Hematopoietic multipotent progenitor cell treated with erythropoietin and hydrocortisone succinate and interleukin-3 and kit ligand, for 17 days (in vitro differentiated cells): ENCODE measurements at places on chromosomes 1 and 21.

- DNase-seq = no peak
These were observed 30.2 kb upstream of the VPS26C start for GRCh38 chr21:37297364-37297763.

DNA sequence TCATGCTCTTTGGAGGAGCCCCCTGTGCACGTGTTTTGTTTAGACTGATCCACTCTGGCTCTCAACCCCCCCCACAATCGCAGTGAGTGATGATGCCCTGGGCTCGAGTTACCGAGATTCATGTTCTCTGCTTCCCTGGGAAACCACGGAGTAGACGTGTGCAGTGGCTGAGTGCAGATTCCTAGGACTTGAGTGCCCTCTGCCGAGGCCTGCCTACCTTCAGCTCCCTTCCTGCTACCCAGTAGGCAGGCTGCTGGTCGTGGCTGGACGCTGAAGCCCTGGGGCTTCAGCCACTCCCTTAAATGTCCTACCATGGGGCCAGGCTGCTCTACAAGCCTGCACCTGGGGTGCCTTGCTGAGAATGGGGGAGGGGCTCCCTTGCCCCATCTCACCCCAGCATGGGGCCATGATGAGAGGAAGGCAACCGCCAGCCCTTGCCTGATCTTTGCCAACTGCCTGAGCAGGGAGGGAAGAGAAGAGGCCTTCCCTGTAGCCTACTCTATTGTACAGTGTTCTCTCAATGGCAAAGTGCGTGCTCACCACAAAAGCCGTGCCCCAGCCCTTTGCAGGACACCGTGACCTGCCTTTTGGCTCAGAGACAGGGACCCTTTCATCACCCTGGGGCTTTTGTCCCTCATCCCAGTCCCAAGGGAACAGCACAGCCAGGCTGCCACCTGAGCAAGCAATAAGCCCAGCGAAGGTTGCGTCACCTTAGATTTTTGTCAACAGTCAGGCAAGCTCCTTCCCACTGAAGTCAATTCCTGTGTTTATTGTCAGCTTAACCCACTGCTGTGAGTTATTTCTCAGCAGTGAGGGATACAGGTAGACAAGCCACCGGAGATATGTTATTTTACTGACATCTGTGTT, 4.1 kb upstream of the GRIK3 start:
- no peak for DNase-seq

DNA sequence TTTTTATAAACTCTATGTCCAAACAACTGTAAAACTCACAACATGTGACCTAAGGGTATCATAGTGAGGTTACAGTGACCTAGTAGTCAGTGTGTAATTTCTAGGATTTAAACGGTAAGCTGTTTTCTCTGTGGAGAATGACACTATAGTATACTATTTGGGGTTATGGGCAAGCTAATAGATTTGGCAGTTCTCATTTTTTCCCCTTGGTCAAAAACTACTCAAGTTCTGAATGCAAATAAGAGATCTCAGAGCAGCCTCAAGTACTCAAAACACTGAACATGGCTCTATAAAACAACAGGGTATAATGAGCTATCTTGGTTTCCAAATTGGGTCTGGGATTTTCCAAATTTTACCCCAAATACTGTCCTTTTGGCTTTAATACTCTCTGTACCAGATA, 88.5 kb upstream of the HMCN1 start:
- no peak for DNase-seq

DNA sequence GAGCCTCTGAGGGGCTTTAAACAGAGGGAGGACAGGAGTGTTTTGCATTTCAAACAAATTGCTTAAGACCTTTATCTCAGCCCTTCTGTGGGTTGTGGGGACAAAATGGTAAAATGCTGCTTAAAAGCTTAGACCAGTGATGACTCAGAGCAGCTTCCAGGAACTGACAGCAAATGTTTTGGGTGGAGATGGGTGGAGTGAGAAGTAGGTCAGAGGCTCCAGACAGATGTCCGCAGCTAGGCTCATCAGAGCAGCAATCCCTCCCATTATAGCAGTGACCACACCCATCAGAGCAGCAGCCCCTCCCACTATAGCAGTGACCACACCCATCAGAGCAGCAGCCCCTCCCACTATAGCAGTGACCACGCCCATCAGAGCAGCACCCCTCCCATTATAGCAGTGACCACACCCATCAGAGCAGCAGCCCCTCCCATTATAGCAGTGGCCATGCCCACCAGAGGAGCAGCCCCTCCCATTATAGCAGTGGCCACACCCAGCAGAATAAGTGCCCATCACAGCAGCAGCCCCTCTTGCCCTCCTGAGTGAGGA, 532.2 kb downstream of the MATN1 start:
- DNase-seq = peak; percentile 37

DNA sequence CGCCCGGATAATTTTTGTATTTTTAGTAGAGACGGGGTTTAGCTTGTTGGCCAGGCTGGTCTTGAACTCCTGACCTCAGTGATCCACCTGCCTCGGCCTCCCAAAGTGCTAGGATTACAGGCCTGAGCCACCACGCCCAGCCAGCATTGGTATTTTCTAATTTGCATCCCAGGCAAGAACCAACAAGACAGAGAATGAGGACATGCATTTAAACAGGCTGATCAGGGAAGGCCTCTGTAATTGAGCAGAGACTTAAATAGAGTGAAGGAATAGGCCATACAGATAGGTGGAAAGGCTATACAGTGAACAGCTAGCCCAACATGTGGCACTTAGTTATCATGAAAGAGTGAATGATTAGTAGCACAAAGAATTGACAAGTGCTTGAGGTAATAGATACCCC, 230.4 kb downstream of the SLC35F3 start:
- no peak for DNase-seq

DNA sequence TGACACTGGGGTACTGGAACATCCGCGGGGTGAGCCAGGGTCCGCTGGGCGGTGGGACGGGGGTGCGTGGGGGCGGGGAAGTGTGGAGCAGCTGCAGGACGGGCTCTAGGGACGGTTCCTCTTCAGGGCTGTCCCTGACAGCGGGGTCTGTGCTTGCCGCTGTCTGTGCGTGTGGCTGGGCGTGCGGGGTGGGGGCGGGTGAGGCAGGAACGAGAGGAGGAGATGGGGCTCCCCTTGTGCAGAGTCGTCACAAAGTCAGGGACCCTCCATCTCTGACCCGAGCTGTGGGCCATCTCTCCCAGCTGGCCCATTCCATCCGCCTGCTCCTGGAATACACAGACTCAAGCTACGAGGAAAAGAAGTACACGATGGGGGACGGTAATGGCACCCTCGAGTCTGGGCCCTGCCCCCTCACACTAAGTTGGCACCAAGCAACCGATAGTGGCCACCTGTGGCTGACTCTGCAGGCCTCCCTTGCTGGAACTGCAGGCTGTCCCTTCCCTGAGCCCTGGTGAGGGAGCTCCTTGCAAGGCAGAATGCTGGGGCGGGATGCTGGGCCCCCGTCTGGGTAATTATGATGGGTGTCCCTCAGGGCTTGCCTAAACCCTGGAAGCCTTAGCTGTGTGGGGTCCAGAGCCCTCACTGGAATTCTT, 392 bp downstream of the GSTM2 start:
- peak; percentile 1 for DNase-seq

DNA sequence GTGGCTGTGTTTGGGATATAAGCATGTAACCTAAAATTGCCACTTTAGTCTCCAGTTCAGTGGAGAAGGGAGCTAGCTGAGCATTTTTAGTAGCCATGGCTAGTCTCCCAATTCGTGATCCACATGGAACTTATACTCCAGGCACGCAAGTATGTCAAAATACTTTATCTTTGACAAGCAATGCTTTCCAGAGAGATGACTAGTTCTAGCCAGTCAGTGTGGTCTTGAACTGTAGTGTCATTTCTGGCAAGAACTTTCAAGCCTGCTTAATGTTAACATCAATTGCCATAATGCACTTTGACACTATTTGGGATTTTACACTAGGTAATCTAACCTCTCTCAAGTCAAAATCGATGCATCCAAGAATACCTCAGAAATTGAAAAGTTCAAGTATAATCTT, 660.0 kb downstream of the PTPRC start:
- no peak for DNase-seq

DNA sequence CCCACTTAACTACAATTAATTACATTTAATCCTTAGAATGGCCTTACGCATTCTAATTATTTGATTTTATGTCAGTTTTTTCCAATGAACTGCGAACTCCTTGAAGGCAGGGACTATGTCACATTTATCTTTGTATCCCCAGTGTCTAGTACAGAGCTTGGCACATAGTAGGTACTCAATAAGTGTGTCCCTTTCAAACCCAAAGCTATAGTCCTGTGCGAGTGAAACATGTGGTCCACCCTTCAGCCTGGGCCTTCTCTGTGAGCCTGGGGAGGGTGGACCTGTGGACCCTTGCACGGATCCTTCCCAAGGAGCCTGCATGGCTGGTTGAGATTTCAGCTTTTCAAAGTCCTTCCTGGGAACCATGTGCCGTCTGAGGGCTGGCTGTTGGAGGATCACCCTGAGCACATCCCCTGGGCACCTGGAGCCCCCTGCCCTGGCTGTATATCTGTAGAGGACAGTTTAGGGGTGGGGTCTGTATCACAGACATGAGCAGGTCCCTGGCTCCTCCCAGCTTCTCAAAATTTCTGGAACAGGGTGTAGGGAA, 103.1 kb downstream of the IER5 start:
- no peak for DNase-seq

DNA sequence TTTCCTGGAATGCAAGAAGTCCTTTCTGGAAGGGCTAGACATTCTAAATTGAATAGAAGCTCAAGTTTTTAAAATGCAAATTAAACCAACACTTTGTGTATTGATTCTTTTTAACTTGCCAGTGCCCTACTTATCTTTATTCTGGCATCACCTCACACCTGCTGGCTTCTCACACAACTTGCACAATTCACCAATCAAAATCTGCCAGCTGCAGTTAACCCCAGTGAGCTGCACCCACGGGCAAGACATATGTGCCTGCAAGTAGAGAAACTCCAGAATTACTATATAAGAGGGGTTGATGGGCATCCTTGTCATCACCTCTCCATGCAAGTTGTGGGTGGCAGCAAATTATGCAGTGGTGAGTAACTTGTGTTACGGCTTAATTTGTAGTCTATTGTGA, 11.7 kb upstream of the PLPPR4 start:
- DNase-seq = no peak

GRCh38 chr1:54347955-54348699, 58.1 kb downstream of the SSBP3 start:
- DNase-seq = no peak
